Stimulated activated CD8-positive, alpha-beta memory T cell treated with anti-CD3 and anti-CD28 coated beads, Interleukin-15, amount 100 ng/mL, for 1 hour (primary cell): ENCODE measurements at places on chromosomes 3 and 15.

- no peak for DNase-seq
Measured at GRCh38 chr15:89813381-89814111, 1.1 kb downstream of the ANPEP start.

- no peak for DNase-seq
Measured at GRCh38 chr3:158790901-158791589, 10.8 kb upstream of the MFSD1 start.

GRCh38 chr15:92268900-92269299, 124.8 kb upstream of the ST8SIA2 start:
- DNase-seq, result no peak

- DNase-seq, result peak; percentile 82
Measured at GRCh38 chr3:157088601-157089454, 71.1 kb downstream of the CCNL1 start.

DNA sequence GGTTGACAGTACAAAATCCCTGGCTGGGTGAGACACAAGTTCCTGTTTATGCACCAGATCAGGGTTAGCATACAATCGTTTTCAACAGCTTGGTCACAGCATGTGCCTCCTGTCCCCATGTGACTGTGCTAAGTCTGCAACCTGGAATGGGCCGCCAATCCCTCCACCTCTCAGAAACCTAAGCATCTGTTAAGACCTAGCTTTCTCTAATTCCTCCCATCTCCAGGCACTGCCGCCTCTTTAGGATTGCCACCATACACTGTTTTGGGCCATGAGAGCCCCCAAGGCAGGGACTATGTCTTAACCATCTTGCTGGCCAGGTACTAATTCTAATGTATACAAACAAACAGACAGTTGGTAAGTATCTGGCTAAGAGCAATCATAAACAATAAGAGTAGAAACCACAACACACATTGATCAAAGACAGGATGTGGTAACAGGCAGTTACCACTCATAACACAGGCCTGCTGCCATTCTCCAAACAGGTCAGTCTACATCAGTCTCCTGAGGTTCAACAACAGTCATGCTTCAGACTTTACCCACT, 25.6 kb downstream of the SEC22C start:
- DNase-seq, result no peak

DNA sequence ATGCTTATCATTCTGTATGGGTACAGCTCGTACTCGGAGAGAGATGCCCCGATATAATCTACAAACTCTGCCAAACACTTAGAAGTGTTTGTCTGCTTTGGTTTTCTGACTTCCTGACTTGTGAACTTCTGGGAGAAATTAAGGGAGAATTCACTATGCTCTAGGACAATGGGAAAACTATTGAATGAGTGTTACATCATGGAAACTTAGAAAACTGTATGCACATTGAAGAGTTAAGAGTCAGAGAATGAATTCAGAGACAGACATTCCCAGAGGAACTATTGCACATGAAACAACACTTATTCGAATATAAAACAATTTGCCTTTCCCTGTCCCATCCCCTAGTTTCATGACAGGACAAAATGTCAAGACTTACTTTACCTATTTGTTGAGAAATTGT, 57.8 kb downstream of the DTWD1 start:
- DNase-seq, result no peak

DNA sequence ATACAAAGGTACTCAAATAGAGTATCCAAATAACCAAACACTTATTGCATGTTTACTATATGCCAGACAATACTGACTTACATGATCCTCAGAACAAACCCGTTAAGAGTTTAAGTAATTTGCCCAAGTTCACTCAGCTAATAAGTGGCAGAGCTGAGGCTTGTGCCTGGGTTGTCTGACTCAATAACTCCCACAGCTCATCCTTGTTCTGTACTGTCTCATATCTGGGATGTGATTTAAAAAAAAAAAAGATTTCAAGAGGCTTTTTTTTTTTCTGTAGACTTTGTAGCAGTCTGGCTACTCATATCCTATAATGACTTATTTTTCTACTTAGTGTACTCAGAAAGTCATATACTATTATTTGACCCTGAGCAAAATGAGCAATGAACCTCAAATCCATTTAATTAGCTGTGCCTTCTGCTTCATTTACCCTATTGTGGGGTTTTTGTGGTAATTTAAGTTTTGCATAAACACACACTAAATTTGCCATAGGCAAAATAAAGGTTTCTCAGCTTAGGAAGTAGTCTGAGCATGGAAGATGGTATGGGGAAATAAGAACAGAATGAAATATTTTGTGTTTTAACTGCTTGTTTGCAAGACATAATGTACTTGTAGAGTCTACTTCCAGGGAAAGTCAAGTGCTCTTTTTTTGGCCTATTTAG, 3.1 kb downstream of the NSUN3 start:
- DNase-seq, result no peak

GRCh38 chr3:76954412-76954811, 85.5 kb upstream of the ROBO2 start:
- no peak for DNase-seq

DNA sequence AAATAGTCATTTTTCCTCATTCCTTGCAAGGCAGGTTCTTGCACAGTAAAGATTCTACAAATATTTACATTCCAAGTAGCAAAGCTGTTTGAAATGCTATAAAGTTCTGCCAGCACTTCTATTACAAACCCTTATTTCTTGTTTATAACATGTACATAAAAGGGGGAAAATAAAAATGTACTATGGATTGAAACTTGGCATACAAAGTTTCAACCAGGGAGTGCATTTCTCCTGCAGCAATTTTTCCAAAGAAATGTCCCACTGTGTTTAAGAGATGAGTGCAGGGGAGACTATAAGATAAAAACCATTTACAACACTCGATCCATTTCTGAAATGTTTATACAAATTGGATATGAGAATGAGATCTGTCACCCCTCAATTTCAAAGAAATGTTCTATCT, 3.3 kb downstream of the CNTN3 start:
- DNase-seq, result no peak

DNA sequence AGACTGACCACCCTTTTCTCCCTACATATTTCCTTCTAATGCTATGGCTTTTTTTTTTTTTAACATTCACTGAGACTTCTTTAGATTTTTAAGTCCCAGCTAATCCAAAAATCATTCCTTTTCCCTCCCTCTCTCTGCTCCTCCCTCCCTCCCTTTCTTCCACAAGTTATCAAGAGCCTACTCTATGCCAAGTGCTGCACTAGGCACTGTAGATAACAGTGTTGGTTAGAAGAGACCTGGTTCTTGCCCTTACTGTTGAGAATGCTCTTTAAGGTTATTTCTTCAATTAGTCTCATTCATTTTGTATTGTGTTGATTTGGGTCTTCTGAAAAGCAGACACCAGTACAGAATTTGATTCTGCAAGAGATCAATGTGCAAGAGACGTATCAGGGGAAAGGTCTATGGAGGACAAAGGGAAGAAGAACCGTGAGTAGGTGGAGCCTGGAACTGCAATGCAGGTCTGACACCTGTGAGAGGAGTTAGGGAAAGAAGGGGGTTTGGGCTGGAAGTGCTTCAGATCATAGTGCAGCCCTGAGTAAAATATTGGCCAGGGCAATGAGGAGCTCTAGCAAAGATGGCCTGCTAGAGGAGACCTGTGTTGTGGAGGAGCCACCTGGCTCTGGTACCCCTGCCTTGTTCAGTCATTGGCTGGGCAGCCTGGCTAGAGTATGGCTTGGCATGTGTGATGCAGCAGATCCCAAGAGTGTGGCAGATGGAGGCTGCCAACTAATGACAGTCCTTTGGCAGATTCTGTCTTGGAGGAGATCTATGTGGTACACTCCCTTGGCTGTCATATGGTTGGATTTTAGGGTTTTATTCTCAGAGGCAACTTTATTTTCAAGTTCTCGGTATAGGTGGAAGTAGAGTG, 9.7 kb upstream of the PCOLCE2 start:
- no peak for DNase-seq

- no peak for DNase-seq
Measured at GRCh38 chr3:7630925-7631324, 770.0 kb downstream of the GRM7 start.

- no peak for DNase-seq
Measured at GRCh38 chr15:94968133-94968532, 736.8 kb downstream of the MCTP2 start.

GRCh38 chr15:35393398-35393797, 152.6 kb downstream of the DPH6 start:
- no peak for DNase-seq

- DNase-seq, result no peak
Measured at GRCh38 chr3:43317461-43318316, 31.3 kb downstream of the SNRK start.

DNA sequence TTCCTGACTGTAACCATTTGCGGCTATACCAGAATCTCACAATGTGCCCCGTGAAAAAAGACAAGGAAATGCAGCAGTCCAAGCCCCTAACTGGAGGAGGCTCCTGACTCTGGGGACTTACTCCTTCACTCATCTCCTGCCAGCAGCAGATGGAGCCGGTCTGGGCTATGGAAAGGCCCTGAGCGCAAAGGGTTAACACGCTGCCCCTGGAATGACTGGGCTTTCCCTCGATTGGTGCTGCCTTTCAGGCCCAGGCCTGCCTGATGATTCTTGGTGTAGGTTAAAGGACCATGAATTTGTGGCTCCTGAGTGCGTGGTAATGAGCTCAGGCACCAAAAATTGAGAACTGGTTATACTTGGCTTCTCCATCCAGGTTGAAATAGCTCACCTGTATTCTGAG, 42.3 kb upstream of the GALNT15 start:
- no peak for DNase-seq

DNA sequence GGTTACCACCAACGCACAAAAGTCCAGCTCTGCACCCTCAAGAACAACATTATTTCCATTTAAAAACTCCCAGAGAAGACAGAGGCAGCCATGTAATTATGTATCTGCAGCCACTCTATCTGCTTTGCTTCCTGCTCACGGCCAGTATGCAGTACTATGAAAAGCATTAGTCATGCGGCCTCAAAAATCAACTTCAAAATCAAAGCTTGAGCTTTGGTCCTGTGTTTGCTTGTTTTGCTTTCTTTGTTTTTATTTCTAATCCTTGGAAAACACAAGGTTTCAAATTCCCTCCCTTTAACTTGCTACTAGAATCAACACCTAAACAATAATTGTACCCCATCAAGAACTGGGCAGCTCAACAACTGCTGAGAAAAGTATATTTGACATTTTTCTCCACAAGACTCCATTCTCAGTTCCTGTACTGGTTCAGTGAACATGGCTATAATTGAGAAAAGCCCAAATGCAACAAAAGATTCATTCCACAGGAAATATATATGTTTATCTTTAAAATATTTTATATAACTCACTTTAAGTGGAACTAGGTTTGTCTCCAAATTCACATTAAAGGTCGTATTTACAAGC, 37.6 kb downstream of the GBE1 start:
- DNase-seq, result no peak

DNA sequence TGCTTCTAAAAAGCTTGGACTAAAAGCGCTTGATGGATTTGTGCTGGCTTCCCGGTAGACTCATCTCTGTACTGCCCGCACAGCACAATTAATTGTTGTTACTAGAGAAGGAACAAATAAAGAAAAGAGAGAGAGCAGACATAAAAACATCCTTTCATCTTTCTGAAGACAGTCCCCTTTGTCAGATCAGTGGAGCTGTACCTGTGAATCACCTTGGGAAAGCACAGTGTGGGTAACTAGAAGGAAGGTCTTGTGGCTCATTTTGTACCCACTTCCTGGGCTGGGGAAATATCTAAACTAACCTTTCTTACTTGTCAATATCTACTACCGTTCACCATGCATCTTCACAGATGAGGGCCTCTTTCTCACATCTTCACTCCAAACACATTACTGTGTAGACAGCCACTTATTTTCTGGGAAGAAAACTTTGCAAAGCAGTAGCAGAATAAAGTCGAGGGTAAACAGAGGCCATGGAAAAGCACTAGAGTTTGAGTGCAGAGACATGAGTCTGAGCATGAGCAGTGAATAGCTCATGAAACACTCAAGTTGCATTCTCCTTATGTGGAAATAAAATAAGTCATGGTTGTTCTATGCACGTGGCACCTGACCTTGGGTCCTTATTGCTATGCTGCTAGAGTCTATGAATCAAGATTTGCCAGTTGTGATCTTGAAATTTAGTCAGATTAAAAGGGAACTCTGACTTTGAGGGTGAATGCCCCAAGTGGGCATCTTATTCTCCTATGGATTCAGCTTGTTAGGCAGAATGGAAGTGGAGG, 169.3 kb downstream of the LPP start:
- DNase-seq, result no peak

- DNase-seq, result no peak
Measured at GRCh38 chr3:38548154-38548931, 52.2 kb downstream of the EXOG start.

- DNase-seq, result no peak
Measured at GRCh38 chr3:10505050-10505790, at the start of gene ATP2B2. ATP2B2 (minus strand) TSS chr3:10505586; CDS start chr3:10449543, 56,043 bp downstream.

- no peak for DNase-seq
Measured at GRCh38 chr3:182725372-182726251, 67.7 kb upstream of the ATP11B start.

DNA sequence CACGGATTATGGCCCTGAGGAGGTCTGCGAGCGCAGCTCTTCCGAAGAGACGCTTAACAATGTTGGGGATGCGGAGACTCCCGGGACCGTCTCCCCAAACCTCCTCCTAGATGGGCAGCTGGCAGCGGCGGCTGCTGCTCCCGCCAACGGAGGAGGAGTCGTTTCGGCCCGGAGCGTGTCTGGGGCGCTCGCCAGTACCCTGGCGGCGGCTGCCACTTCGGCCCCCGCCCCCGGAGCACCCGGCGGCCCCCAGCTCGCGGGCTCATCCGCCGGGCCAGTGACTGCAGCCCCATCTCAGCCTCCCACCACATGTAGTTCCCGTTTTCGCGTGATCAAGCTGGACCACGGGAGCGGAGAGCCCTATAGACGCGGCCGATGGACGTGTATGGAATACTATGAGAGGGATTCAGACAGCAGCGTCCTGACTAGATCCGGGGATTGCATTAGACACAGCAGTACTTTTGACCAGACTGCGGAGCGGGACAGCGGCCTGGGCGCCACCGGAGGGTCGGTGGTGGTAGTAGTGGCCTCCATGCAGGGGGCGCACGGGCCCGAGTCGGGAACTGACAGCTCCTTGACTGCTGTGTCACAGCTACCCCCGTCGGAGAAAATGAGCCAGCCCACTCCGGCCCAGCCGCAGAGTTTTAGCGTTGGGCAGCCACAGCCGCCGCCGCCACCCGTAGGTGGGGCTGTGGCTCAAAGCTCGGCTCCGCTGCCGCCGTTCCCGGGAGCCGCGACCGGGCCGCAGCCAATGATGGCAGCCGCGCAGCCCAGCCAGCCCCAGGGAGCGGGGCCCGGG, 1.6 kb downstream of the TSC22D2 start:
- DNase-seq, result peak; percentile 57
